ENCODE measurements at places on chromosomes 16 and 17.

- no peak for DNase-seq
Observed at GRCh38 chr16:77332792-77333191, 102.0 kb downstream of the ADAMTS18 start.

GRCh38 chr17:58170622-58171021 is 3.8 kb downstream of the OR4D2 start:
- DNase-seq, result no peak

GRCh38 chr17:42378359-42378958 is 9.8 kb downstream of the STAT3 start:
- no peak for DNase-seq

DNA sequence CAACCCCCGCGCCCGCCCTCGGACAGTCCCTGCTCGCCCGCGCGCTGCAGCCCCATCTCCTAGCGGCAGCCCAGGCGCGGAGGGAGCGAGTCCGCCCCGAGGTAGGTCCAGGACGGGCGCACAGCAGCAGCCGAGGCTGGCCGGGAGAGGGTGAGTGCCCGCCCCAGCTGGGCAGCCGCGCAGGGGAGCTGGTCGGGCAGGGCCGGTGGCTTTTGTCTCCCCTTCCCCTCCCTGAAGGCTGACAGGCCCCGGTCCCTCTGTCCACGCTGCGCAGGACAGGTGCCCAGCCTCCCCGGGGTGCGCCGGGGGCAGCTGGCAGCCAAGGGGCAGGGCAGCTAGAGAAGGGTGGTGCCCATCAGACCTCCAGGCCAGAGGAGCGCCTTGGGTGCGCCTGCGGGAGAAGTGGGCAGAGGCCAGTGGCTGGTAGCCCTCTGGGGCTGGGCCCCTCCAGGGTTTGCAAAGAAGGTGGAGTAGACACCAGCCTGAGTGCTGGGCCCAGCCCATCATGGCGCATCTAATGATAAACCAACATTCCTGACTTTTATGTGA is 278 bp downstream of the ITGB4 start:
- DNase-seq, result no peak

- DNase-seq, result no peak
Observed at GRCh38 chr17:67212231-67212630, 32.8 kb downstream of the HELZ start.

DNA sequence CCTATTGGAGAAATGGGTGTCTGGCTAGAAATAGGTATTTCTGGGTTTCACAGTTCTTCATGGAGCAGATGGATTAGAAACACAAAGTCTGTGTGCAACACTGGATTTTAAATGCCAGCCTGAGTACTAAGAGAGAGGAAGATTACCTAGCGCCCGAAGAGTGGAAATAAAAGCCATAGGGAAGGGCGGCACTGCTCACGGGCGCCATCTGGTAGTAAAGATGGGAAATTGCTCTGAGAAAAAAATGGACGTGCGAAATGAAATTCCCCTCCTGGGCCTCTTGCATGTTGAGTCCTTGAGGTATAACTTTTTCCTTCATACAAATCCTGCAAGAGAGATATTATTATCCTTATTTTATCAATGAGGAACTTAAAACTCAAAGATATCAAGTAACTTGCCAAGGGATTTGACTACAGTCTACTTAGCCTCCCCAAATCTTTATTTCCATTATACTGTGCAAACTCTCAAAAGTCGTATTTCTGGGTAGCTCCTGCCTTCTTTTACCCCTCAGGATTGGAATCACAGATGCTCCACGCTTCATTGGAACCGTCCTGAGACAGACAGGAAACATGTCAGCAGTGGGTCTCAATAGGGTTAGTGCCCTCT is 72.8 kb downstream of the MMD start:
- peak; percentile 7 for DNase-seq

DNA sequence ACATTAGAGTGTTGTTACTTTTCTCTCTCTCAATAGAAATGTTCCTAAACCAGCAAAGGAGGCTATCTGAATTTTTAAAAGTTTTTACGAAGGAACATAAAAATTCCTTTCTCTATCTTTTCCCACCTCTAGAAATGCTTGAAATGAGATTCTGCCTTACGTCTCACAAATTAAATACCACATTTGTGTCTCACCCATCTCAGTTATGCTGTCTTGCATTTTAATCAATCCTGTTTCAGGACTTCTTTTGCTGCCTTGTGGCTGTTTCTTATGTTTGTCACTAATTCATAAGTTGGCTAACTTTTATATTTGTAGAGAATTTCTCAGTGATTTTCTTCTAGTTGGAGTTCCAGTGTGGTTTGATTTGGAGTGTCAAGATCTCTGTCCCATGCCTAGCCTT is 3.5 kb downstream of the OMG start:
- no peak for DNase-seq

DNA sequence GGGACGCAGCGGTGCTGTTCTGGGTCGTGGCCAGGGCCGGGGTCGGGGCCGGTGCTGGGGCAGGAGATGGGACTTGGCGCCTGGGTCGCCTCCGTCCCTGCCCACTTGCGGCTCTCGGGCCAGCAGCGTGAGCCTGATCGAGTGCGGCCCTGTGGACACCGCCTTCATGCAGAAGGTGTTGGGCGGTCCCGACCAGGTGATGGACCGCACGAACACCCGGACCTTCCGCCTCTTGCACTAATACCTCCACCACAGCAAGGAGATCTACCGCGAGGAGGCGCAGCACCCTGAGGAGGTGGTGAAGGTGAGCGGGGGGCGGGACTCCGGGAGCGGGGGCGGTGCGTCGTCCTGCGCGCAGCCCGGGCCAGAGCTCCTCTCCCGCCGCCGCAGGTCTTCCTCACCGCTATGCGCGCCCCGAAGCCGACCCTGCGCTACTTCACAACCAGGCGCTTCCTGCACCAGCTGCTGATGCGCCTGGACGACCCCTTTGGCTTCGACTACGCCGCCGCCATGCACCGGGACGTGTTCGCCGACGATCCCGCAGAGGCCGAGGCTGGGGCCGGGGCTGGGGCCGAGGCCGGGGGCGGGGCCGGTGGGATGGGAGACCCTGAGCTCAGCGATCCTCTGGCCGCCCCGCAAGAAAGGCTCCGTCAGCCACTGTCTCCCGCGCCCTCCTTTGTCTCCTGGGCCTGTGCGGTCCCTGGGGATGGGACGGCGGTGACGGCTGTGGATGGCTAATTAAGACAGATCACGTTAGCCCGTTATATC is 4.5 kb upstream of the HSD17B1 start:
- DNase-seq, result peak; percentile 61

DNA sequence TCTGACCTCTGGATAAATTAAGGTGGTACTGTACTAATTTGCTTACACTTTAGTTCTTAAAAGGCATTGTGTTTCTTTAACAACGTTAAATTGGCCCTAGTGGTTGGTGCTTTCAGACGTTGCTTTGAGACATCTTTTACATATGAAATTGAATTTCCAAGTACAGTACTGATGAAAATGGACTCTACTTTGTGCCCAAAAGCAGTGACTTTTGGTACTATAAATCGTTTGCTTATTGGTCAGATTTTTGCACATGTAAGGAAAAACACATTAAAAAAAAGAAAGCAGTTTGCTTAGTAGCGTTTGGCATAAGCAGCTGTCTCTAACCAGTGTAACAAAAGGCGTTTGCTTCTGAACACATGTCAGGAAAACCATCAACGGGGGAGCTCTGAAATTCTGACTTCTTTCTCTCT is 139.6 kb downstream of the CDK5R1 start:
- DNase-seq, result no peak

DNA sequence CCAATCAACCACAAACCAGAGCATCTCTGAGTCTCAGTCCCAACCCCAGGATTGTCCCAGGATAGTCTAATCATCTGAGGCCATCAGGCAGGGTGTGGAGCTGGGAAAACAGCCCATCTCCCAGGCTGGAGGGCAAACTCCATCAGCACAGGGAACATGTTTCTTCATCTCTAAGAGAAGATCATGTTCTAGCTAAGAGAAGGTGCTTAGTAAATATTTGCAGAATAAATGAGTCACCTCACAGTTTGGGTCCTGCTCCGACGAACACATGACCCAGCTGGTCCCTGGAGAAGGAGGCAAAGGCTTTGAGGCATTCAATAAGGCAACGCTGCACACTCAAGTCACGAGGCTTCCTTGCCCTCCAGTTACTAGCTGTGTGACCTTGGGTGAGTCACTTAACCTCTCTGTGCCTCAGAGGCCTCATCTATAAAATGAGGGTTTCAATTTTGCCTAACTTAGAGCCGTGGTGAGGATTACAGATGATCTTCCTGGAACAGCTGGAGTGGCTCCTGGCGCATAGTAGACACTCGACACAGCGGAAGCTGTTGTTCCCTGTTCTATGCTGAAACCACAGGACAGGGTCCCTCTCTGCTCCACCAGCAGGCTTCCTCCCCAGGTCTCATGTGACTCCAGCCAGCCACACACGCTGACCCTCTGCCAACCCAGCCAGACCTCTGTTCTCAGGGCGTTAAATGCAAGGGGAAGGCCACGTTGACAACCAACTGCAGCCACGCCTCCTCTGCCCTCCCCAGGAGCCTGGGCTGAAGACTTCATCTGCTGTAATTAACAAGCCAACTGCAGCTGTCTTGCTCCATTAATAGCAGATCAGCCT is 10.3 kb upstream of the RPL38 start:
- DNase-seq, result no peak
